Stromal cell of bone marrow (primary cell): ENCODE measurements at places on chromosomes 11 and 22.

DNA sequence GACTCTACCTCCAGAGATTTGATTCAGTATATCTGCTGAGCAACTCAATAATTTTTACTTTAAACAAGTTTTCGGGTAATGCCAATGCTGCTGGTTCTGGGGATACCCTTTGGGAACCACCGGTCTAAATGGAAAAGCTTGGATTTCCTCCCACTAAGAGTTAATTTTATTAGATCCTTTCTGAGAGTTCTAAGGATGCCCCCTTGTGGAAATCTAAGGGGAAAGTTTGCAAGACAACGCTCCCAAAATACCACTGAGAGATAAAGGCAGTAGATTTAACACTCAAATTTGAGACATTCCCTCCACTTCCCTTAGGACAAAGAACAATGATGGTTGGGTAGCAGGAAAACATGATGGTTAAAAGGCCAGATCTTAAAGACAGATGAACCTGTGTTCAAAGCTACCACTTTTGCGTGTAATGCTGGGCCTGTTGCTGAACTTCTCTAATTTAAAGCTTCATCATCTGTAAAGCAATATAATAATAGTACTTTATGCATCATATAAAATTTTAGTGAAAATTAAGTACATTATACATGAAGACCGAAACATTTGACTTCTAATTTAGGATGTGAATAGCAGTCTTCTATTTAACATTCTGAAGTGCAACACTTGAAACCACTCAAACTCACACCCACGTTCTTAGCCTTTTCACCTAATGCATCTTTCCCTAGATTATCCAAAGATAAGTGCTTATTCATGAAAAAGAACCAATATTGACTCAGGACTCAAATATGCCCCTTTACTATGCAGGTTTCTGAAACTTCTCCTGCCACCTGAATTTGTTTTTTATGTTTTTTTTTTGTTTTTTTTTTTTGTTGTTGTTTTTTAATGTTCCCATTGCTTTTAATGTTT is 110.1 kb upstream of the LUZP2 start:
- peak; percentile 20 for DNase-seq

- no peak for DNase-seq
Measured at GRCh38 chr11:109153836-109154235, 268.2 kb upstream of the C11orf87 start.

DNA sequence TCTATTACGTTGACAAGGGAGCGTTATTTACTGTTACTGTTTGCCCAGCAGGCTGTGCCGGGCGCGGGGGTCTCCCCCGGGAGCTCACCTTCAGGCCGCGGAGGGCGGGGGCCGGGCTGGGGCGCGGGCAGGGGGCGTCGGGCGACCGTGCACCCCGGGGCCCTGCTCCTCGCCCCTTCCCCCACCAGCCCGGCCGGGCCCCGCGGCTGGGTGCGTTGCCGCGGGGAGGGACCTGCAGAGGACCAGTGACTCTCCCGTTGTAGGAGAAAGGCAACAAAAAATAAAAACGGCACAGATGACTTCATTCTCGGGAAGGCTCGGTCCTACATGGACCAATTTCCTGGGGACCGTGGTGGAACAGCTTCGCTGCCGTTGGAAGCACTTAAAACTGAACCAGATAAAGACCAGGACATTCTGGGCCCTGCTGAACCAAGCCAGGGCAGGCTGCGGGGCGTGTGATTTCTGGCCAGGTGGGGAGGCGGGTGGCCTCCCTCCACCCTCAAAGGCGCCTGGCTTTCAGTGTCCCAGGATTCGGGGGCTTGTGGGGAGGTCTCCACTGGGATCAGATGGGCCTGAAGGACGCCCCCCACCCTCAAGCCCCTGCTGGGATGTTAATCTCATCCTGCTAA is 57.4 kb downstream of the IGLL1 start:
- DNase-seq, result no peak

GRCh38 chr22:24437741-24438328 is 10.4 kb downstream of the ADORA2A start:
- no peak for DNase-seq

- peak; percentile 82 for DNase-seq
Measured at GRCh38 chr11:122209619-122210366, 93.8 kb upstream of the BLID start.

GRCh38 chr11:76327202-76327601 is 53.7 kb downstream of the THAP12 start:
- no peak for DNase-seq

DNA sequence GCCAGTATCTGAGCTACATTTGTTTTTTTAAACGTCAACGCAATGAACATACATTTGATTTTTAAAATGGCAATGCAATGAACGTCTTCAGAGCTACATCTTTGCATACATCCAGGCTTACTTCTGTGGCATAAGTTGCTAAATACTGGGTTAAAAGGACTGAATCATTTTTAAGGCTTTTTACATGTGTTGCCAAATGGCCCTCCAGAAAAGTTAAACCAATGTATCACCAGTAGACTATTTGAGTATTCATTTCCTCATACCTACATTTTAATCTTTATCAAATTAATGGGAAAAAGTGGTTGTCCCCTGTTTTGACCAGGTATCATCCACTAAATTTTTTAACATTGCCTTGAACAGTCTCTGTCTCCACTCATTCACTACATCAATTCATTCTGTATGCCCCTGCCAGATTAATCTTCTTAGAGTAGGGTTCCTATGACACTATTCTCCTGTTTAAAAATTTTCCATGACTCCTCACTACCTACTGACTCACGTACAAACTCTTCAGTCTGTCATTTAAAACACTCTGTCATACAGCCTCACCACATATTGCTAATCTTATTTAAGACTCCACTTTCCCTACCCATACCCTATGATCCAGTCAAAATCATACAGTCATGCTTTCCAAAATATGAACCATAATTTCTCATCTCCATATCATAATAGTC is 12.4 kb upstream of the PRRG4 start:
- peak; percentile 47 for DNase-seq

GRCh38 chr11:38089726-38090125 is 1491.7 kb upstream of the RAG2 start:
- DNase-seq, result no peak

DNA sequence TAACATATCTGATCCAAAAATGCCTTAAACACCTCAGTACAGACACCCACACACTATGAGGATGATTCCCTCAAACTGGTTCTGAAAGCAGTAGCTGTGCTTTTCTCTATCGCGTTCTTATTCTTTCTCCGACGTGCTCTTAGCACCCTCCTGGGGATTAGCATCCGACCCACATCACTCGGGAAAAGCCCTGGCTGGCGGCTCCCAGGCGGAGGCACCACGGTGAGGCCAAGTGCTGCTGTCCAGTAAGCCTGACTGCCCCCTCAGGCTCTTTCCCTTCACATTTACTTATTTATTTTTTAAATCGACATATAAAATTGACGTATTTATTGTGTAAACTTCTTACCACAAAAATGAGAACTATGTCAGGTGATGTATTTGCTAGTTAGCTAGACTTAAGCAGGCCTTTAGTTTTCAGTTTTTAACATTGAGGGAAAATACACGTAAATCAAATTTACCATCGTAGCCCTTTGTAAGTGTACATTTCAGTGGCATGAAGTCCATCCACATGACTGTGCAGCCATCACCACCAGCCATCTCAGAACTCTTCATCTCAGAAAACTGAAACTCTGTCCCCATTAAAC is 19.2 kb downstream of the TBX1 start:
- DNase-seq, result no peak

- DNase-seq, result no peak
Measured at GRCh38 chr11:79269611-79270307, 171.1 kb downstream of the TENM4 start.
